ENCODE measurements at places on chromosomes 3 and 15. TPM values are rescaled to one million over a fixed set of nuclear protein-coding genes. Genes with fewer than 3 reads are reported as not detected.
A peak's percentile ranks its signal among the peaks of the same experiment; 100 is the strongest.

- peak; percentile 3 for DNase-seq
Observed at GRCh38 chr3:10942690-10943205, 49.8 kb upstream of the SLC6A1 start.

DNA sequence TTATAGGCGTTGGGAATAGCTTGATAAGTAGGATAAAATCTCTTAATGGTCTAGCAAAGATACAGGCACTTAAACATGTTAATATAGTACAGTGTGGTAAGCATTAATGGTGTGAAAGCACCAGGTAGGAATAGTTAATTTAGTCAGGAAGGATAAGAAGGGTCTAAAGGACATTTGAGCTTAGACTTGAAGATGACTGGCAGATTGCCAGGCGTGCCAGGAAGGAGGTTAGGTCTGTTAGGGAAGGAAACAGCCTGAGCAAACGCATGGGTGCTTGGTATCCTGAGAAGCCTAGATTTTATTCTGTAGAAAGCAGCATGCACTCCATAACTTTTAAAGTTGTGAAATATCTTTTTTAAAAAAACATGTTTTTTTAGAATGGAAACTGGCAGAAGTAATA, 17.7 kb downstream of the SEC62 start:
- DNase-seq = no peak

GRCh38 chr15:60062826-60063225, 58.7 kb downstream of the FOXB1 start:
- DNase-seq = no peak

GRCh38 chr3:64039981-64040733, 16.9 kb upstream of the PSMD6 start:
- DNase-seq = no peak

- DNase-seq = no peak
Observed at GRCh38 chr3:45371621-45372020, 16.8 kb upstream of the LARS2 start.

DNA sequence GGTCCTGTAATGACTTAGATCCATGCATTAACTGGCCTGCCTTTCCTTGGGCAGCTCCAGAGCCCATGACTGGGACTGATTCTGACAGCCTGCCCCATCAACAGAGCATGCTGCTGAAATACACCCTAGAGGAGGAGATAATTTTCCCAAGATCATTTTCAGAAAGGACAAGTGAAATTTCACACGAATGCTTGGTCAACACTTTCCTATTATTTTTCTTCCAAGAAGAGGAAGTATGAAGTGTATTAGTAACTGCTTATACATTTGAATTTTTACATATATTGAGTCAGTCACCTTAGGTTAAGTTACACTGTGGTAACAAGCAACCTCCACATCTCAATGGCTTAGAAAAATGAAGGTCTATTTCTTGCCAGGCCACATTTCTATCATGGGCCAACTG, 9.7 kb upstream of the NMNAT3 start:
- DNase-seq = no peak

TUSC7 gene
- not detected for total RNA-seq

- DNase-seq = no peak
Observed at GRCh38 chr3:2540115-2540514, 441.4 kb downstream of the CNTN4 start.

DNA sequence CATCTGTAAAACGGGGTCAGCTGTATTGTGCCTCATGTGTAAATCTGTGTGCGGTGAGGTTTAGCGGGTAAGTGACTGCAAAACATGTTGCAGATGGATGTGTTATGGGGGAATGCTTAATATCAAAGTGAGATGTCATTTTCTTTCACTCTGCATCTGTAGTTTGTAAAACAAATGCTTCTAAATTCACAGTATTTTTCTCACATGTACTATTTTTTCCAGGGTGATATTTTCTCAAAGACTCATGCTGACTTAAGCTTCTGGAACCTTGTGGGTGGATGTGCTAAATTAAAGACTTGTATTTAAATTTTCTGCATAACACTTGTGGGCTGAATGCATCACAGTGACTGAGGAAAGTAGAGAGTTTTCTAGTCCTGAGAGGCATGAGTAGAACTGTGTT, 115.2 kb upstream of the TP63 start:
- DNase-seq = no peak

NSMCE3 gene
- 2.2 TPM for total RNA-seq

DNA sequence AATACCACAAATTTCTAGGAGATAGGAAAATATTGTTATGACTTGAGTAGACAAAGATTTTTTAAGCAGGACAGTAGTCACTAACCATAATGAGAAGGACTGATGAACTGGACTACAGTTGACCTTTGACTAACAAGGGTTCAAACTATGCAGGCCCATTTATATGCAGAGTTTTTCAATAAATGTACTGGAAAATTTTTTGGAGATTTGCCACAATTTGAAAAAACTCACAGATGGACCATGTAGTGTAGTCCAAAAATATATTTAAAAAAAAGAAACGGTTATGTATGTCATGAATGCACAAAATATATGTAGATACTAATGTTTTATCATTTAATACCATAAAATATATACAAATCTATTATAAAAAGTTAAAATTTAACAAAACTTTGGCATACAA, 151.8 kb downstream of the LRRN1 start:
- no peak for DNase-seq

DNA sequence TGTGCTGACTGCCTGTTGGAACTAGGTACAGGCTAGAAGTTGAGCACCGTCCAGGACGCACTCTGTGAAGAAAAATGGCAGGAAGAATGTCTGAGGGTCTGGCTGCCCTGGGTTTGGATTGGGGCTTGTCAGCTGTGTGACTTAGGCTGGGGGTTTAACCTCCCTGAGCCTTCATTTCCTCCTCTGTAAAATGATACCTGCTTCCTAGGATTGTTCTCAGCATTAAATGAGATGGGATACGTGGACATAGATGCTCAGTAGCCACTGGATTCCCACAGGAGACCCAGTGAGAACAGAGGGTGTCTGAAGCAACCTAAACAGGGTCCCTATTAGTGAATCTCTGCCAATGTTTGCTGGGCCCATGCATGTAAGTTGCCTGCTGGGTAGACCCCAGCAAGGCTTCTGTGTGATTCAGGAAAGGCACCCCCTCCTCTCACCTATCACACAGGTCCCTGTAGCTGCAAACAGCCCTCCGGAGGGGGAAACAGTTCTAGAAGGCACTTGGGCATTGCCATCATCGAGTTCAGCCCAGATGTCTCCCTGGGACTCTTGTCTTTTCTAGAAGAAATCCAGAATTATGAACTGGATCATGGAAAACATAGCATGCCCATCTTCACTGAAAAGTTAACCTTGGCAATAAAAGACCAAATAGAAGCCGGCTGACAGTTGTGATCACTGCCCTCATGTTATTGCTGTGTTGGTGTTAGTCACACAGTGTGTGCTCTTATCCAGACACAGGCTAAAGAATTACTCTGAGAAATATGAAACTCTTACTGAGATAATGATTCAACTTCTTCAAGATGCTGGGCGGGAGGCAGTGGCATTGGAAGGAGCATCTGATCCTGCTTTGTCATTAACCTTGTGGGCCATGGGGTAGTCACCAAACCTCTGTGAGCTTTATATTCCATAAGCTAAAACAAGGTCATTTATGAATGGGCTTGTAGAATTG, 64.5 kb downstream of the SMAD6 start:
- no peak for DNase-seq

DNA sequence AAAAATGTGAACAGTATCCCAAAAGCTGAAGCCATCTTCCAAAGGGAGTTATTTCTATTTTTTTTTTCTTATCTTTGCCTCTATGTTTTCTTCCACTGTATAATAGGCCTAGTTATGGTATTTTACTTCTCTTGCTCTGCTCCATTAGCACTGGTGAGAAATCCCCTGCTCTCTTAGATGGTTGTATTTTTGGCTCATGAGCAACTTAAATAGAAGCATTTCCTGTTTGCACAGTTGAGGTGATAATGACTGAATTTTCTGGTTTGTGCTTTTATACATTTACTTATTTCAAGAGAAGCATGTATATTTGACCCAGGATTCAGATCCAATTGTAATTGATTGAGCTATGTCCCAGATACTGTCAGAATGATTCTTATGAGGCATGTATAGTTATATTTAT, 61.6 kb upstream of the CD200R1L start:
- DNase-seq = no peak

DNA sequence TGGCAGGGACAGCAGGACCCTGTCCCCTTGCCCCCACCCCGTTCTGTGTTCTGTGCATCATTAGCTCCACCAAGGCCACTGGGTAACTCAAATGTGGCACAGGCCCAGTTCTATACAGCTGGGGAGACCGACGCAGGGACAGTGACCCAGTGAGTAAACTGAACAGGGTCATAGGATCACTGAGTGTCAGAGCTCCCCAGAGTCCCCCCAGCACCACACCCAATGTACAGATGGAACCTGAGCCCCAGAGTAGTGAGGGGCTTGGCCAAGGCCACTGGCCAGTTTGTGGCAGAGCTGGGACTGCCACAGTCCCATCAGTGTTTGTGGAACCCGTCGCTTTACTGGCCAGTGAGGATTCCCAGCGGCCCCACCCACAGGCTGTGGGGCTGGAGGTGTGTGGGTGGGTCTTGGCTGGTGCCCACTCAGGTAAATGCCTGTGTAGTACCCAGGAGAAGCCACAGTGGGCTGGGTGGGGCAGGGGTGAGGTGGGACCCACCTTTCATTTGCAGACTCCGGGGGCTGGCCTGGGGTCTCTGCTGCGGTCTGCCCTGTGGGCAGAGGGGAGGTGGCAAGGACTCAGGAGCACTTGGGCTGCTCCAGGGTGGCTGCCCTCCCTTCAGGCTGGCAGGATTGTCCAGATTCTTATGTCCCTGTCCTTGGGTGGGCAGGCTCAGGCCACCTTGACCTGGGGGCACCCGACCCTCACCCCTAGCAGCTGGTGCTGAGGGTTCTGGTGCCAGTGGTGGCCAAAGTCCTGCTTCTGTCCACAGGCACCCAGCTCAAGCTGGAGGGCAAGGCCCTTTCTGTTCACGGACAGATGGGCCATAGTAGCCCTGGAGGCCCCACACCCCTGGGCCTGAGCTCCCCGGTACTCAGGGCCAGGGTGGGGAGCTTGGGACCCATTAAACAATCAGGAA, 11.6 kb upstream of the CLK3 start:
- no peak for DNase-seq

FILIP1L gene
- 0.97 TPM for total RNA-seq

GRCh38 chr3:129632056-129632455, 25.6 kb upstream of the PLXND1 start:
- peak; percentile 14 for DNase-seq

LRRC31 gene
- 2.9 TPM for total RNA-seq

Data from right lobe of liver (tissue), 6 donors.